ENCODE measurements at places on chromosomes 6 and 20.
A peak's percentile ranks its signal among the peaks of the same experiment; 100 is the strongest.

DNA sequence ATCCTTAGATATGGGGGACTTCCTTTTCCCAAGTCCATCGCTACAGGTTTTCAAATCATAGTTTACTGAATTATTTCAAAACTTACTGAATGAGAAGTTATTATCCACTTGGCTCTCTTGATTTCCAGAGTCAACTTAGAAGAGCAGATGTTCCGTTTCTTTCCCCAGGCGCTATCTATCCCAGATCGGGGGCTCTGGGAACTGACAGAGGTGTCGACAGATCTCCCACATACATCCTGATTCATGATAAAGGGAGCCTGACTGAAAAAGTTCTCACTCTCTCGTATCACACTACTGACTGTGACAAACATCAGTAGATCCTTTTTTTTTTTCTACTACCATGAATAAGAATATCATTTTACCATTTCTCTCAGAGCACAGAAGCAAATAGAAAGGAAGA is 654.8 kb downstream of the RNF144B start:
- DNase-seq: no peak

DNA sequence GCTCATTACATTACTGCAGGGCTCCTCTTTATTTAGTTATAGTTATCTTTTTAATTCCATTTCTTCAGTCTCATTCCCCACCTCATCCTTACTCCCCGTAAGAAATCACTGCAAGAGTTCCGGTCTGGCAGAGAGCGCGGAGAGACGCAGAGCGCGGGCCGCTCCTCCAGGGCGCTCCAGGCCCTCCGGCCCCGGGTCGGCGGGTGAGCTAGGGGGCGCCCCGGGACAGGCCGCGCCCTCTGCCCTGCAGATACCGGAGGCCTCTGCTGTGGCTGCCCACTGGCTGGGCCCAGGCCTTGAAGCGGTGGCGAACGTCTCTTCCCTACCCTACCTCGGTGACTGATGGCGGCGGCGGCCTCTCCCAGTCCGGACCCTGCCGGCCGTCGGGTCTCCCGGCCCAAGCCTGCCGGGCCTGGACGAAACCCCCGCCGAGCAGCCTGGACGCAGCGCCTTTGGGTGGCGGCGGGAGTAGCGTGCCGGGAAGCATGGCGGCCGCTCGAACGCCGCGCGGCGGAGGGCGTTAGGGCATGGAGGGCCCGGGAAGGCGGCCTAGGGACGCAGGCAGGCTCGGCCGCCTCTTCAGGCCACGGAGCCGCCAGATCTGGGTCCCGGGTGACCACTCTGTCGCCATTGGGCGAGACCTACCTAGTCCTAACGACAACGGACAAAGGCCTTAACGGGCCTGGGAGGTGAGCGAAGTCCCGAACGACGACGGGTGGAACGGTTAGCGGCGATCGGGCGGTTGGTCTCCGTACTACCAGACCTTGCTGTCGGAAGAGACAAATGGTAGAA is 16.4 kb upstream of the HMGN4 start:
- peak; percentile 61 for DNase-seq

DNA sequence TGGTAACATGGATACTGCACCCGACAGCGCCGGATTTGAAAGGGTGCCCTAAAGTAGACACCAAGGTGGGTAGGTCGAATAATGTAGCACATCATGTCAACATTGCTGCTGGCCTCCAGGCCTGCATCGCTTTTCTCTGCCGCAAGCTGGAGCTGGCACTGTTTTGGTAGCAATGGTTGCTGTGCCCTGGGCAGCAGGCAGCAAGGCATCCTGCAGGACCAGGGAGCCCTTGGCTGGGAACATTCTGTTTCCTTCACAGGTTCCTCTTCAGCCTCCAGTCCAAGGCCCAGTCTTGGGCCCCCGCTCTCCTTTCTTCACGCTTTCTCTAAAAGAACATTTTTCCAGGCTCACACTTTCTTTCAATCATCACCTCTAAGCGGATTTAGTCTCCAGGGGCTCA is 365.8 kb upstream of the JARID2 start:
- DNase-seq: no peak

- DNase-seq: no peak
Observed at GRCh38 chr6:36967757-36968156, 13.2 kb downstream of the PI16 start.

- DNase-seq: no peak
Observed at GRCh38 chr20:12086359-12086758, 168.7 kb downstream of the BTBD3 start.

- DNase-seq: no peak
Observed at GRCh38 chr6:18178960-18179615, 23.9 kb downstream of the KDM1B start.

GRCh38 chr6:163231356-163232014 is 183.0 kb upstream of the QKI start:
- no peak for DNase-seq

DNA sequence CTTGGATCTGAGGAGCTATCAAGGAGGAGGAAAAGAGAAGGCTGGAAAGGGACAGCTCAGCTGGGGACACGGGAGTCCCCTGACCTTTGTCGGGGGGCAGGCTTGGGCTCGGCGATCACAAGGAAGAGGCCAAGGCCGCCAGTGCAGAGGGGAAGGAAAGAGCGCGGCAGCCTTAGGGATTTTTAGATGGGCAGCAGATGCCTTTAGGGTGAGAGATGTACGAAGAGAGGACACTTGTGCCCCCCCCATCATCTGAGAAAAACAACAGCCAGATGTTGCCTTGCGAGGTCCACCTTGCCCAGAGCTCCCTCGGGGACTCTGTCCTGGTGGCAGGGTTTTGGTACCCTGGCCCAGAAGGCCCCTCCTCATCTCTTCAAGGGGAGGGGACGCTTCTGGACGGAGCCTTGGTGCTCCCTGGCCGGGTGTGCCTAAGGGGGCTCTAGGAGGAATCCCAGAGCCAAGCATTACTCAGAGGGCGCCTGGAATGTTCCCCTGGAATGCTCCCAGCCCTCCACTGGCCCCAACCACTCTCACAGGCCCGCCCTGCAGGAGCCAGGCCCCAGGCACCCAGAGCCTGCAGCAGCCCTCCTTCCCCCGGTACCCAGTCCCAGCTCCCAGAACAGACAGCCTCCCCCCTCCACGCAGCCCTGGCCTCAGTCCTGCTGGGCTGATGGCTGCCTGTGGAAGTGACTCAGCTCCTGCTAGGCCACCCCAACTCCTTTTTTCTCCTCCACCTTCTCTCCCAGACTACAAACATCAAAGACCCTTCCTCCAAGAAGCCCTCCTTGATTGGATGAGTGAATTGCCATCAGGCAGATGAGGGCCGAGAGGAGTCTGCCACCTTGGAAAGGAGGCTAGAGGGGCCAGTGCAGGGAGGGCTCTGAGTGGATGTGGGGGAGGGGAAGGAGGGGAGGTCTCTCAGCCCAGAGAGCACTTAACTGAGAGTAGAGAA is 1.8 kb downstream of the ADAM33 start:
- no peak for DNase-seq

Measured in stimulated activated CD8-positive, alpha-beta memory T cell treated with anti-CD3 and anti-CD28 coated beads, Interleukin-12 subunit alpha, Interleukin-12 subunit beta, amount 100 ng/mL, for 4 hours (primary cell).